ENCODE measurements at places on chromosomes 3 and 15. TPM values are rescaled to one million over a fixed set of nuclear protein-coding genes. Genes with fewer than 3 reads are reported as not detected.
A peak's percentile ranks its signal among the peaks of the same experiment; 100 is the strongest.

DNA sequence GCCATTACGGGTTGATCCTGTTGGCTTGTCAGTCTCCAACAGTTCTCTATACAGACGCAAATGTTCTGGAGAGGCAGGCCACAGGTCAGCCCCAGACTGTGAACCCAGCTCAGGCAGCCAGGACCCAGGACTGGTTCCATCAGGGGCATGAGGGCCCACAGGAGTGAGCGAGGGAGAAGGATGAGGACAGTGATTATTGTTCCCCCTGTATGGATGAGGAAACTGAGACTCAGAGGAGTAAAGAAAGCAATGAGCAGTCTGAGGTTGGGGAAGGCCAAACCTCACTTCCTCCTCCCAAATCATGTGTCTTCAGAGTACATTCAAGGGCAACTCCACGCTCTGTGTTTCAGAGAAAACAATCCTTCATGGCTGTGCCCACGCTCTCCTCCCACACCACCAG, 121.9 kb downstream of the RPLP1 start:
- no peak for DNase-seq

DNA sequence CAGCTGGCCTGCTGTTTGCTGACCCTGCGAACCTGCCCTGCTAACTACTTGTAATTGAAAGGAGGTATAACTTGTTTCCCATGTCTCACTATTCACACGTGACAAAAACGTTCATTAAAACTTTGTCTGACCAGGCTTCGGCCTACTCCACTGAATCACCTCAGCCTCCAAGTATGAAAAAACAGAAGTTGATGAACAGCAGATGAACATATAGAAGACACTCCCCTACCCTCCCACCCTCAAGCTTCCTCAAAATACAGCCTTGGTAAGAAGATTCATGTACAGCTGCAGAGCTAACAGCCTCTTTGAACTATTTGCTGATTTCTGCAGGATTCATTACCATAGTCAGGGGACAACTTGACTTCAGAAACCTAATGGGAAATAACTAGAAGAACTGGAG, 10.7 kb downstream of the RBM15B start:
- no peak for DNase-seq

DNA sequence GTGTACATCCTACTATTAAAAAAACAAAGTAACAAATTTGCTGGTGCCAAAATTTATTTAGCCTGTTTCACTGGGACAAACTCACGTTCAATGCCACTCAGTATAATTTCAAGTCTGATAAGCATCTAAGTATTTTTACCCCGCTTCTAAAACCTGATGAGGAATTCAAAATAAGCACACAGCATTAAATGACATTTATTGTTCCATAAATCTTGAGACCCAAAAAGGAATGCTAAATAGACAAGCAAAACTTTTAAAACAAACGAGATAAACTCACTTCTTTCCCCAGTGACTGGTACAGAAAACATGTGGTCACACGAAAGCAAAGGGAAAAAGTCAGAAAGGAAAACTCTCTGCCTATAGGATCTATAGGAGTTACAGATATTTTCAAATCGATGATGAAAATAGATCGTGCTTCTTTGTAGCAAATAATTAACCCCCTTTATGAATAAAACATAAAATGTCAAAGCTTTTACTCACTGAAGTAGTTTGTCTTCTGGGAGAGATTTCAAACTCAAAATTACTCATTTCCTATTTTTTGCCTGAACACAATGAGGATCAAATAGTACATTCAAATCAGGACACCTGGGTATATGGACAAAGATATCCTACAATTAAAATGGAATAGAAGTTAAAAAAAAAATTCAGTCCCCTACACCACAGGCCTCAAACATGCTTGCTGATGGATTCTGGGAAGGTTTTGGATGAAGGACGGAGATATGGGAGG, 51.7 kb downstream of the UBP1 start:
- DNase-seq = no peak

- DNase-seq = no peak
These were observed 129.3 kb downstream of the SSR3 start for GRCh38 chr3:156425651-156426050.

- DNase-seq = no peak
These were observed 128.8 kb downstream of the FRMD5 start for GRCh38 chr15:44066211-44066827.

DNA sequence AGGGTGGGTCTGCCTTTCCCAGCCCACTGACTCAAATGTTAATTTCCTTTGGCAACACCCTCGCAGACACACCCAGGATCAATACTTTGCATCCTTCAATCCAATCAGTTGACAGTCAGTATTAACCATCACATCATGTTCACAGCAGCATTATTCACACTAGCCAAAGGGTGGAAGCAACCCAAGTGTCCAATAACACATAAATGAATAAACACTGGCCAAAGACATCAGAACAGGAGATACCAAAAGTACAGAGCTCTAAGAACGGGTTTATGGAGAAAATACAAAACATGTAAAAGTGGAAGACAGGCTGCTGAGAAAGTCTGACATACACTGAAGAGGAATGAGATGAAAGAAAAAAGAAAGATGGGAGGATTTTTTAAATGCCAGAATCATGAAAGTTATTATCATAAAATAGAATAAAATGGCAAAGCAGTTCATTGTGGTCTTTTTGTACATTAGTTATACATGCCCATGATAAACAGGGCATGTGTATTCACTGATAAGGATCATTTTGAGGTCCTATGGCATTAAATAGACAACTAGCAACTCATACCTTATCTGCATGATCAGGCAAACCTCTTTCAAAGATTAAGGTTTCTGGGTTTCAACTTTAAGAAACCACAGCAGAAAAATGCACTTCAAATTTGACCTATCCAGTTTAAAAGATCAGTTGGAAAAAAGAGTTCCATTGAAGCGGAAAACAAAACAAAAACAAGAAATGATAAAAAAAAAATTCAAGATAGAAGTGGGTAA, 22.9 kb downstream of the DNAAF4 start:
- DNase-seq = no peak

GRCh38 chr3:154979331-154979730, 100.8 kb upstream of the MME start:
- no peak for DNase-seq

DNA sequence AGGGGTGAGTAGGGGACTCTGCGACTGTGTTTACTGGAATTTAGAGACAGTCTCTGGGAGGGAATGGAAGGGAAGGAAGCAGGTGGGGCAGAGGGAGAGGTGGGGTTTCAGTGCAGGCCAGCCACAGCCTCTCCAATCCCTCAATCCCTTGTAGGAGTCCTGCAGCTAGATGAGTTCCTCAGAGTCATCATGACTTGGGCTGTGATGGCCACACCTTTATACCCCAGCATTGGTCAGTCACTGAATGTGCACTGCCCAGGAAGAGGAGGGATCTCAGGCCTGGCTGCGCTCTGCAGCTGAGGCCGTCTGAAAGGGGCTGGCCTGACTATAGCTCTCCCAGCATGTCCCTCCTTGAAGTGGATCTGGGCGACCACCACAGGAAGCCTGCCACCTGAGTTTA, 67.3 kb upstream of the GLCE start:
- no peak for DNase-seq

GRCh38 chr15:31302778-31303725, 23.6 kb upstream of the KLF13 start:
- no peak for DNase-seq

DNA sequence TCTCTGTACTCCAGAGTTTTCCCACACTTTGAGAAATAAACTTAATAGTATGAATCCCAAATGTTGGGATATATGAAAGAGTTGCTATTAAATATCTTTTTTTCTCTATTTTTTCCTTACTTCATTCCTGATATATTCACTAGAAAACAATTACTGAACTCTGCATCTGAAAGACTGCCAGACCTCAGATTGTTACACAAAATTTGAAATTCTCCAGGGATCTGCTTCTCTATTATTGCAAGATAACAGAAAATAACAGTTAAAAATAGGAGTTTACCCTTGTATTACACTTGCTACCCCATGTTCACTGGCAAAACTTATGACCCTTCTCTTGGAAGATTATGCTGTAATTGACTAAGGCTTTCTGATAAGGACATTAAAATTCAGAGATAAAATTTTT, 11.7 kb upstream of the P3H2 start:
- no peak for DNase-seq

- DNase-seq = no peak
These were observed 496.9 kb upstream of the SUCLG2 start for GRCh38 chr3:68151359-68151758.

DNA sequence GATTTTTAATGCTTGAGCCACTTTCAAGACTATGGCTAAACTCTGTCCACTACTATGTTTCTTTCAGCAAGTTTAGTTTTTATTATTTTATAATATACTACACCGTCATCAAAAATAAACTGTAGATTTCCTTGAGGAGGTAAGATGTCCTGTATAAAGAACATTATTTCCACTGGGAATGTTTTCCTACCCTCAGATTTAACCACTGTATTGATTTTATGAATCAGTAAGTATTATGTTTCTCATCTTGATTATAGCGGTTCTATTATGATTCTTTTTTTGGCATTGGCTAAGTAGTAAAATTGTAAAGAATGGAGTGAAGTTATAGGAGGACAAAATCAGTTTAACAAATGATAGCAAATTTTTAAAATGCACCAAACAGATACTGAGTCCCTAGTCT, 44.4 kb downstream of the ADAM10 start:
- no peak for DNase-seq

DNA sequence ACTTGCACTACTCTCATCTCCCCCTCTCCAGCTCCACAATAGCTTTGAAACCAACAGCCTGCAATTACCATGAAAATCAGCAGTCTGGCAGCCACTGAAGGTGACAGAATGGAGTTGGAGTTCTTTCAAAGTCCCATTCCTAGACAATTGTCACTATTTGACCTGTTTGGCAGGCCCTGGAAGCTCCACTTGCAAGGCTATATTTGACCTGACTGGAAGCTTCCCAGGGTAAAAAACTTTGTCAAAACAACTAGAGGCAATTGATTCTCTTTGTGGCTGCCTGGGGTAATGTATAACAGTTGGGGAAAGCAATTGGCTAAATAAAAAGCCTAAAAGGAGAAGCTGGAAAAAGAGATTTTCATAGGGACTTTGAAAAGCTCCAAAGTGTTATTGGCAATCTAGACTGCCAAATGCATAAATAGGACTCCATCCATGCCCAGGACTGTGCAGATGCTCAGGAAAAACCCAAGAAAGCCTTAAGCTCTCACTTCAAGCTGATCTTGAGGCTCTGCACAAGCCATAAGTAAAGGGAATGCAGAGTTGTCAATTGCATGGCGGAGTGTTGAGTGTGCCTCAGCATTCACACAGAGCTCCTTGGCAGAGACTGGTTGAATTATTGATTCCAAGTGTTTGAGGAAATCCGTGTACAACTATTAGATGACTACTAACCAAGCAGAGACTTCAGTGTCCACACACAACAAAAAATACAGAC, 18.3 kb downstream of the GREM1 start:
- DNase-seq = no peak

- DNase-seq = no peak
These were observed 137.4 kb downstream of the VPS8 start for GRCh38 chr3:184949251-184949965.

GRCh38 chr3:14760185-14760584, 58.6 kb upstream of the FGD5 start:
- DNase-seq = no peak

DNA sequence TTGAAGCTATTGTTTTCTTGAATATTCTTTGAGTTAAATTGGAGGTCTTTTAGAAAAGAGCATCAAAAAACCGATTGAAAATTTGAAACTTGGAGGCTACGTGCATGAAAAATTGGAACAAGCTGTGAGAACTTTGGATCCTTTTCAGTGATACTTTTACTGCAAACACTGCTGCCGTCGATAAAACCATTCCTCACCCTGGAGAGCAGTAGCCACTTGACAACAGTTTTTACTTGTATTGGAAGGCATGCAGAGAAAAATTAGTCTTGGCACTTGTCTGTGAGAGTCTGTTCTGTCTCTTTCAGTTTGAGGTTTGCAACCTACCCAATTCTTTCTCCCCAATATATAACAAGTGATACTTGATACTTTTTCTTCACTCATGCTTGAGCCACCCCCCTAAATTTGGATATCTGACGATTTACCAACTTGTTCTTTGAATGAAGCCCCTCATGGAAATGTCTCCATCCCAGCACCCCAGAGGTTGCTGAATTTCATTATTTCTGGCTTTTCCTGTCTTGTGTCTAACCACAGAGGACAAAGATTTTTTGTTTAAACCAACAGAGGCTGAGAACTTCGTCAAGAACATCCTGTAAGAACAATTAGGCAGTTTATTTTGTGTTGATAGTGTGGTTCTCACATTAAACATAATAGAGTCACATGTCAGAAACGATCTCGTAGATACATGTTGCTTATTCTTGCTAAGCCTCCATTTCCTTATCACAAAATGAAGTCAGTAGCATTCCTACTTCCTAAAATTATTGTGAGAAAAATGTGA, 307.3 kb upstream of the PLSCR5 start:
- DNase-seq = no peak

- DNase-seq = no peak
These were observed at the start of gene PSTPIP1 for GRCh38 chr15:76994971-76995945. Gene PSTPIP1, plus strand, starts transcription at chr15:76995126. Its CDS starts 448 bp downstream, at chr15:76995574.

DNA sequence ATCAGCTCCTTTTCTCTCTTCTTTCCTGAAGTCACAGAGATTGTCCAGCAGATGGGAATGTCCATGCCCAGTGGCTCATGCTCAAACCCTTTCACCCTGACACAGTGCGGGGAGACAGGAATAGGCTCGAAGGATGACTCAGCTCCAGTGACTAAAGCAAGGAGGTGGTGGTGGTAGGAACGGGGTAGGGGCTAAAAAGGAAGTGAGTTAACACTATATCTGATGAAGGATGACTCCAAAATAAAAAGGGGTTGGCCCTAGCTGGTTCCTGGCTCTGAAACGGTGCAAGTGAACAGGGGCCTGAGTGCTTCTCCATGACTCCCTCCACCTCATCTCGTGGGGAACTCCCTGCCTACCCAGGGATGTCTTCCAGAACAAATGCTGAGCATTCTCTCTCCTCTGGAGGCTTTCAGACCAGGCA, 167.4 kb upstream of the LPP start:
- DNase-seq = peak; percentile 63

GRCh38 chr3:105362021-105362665, 4.6 kb upstream of the ALCAM start:
- no peak for DNase-seq

GRCh38 chr15:41939986-41940385, 32.4 kb downstream of the EHD4 start:
- no peak for DNase-seq

Gene CYP1A2
- polyA plus RNA-seq = not detected

Gene ACAN
- 0.85 TPM for polyA plus RNA-seq

Gene PLA2G4B
- 2.4 TPM for polyA plus RNA-seq

Gene ITIH1
- not detected for polyA plus RNA-seq

Gene ZKSCAN7
- 4.8 TPM for polyA plus RNA-seq

Gene BMF
- 8.3 TPM for polyA plus RNA-seq

Gene DOCK3
- polyA plus RNA-seq = 0.11 TPM

Gene IQCH
- 1.5 TPM for polyA plus RNA-seq

Gene FGD5
- not detected for polyA plus RNA-seq

Gene GOLGA6L4
- 0.92 TPM for polyA plus RNA-seq

Gene TMCO5A
- polyA plus RNA-seq = not detected

Gene CCDC174
- polyA plus RNA-seq = 9.3 TPM

Gene NTRK3
- 0.10 TPM for polyA plus RNA-seq

Gene GRAMD2A
- polyA plus RNA-seq = 0.17 TPM
